ENCODE measurements at places on chromosomes 6 and 20.

DNA sequence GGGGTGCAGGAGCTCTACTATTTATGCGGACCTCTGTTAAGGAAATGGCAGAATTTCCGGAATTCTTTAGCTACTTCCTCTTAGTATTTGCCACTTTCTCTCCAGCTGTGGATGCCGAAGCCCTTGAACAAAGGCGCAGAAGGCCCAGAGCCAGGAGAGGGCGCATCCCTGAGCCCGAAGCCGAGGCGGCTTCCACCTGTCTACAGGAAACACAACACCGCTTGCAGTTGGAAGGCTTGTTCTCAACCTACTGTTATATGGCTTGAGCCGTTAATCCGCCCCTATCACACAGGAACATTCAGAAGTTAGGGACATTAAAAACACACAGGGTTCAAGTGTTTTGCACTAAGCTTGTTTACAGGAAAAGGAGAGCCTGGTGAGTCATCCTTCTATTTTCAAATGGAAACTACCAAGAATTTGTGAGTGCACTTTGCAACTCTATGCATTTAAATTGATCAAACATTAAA, 417.1 kb downstream of the BCKDHB start:
- no peak for DNase-seq

- DNase-seq = no peak
These were observed 116.5 kb downstream of the SMLR1 start for GRCh38 chr6:130943738-130944137.

DNA sequence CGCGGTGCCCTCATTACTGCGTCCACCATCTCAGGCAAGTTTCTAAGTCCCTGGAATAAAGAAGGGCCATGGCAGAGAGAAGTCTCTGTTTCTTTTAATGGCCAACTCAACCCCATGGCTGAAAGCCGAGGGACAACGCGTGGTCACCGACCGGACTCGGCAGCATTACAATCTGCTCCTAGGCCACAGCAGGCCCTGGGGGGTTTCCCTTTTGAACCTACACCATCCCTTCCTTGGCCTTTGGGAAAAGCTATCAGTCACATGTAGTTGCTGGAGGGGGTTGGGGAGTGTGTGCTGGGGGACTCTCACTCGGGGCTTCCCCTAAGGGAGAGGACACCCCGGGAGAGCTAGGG, 11.1 kb upstream of the FAM83C start:
- DNase-seq = no peak

DNA sequence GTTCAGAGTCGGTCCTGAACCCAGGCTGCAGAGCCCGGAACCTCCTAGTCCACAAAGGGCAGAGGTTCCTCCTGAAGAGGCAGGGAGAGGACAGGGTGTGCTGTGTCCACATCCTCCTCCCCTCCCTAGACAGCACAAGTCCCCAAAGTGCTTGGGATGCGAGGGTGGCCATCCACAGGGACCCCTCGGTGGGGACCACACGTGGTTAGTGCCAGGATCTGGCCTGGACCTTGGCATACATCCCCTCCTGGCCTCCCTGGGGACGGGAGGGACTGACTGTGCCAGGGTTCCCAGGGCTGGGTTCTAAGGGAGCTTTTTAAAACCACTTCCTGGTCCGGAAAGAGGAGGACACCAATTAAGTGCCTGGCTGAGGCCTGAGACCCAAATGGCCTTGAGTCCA, 63.2 kb downstream of the CTCFL start:
- DNase-seq = no peak

- no peak for DNase-seq
These were observed 18.8 kb upstream of the SIRPA start for GRCh38 chr20:1876217-1876921.
